ENCODE measurements at places on chromosomes 16 and 17.

DNA sequence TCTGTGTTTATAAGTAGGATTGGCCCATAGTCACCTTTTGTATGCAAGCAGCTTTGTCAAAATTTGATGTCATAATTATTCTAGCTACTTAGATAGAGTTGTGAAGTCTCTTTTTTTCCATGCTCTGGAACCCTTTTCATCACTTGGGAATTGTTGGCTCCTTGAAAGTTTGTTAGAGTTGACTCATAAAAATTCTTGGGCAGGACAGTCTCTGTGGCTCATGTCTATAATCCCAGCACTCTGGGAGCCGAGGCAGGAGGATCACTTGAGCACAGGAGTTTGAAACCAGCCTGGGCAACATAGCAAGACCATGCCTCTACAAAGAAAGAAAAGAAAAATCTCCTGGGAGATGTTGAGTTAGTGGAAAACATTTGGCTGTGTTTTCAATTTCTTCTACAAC lies 45.7 kb upstream of the MRC2 start:
- DNase-seq: no peak

DNA sequence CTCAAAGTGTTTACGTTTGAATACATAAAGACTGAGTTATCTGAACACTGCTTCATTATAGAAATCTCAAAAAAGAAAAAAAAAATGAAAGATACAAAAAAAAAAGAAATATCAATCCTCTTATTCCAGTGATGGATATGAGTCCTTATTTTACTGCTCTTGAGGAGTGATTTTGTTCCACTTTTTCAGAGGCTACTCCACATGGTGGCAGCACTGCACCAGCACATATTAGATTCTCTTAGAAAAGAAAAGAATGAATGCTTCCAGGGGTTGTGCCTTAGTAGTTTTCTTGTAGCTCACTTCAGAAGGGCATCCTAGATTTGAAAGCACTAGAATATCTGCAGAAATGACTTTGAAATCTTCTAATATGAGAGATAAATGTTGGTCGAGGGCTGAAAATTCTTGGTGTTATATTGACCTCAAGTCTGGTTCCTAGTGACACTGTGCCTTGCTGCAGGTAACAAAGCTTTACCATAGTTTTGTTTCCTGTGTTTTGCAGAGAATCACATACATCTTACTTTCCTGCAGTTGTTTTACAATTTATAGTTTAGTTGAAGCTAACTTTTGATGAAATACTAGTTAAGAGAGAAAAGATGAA lies 25.9 kb downstream of the AP2B1 start:
- no peak for DNase-seq

DNA sequence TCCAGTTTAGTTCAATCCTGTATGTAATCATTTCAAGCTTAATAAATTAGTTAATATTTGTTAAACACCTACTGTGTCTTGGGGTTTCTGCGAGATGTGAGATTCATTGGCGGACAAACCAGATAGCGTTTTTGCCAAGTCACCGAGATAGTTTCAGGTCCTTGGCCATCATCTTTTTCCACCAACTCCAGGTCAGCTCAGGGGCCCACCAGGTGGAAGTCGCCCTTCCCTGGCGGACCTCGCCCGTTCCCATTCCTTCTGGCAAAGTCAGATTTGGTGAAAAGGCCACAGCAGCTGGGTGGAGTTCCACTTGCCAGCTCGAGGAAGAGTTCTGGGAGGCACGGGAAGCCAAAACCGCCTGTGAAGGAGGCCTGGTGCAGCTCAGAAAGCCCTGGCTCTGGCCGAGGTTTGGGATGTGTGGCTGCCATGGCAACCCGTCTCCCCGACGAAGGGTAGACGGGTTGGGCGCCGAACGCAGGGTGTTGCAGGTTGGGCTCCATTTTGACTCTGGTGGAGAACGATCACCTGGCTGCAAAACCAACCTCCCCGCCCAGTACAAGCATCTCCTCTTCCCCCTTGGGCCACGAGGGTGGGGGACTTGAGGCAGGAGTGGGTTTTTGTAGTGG lies 39.5 kb downstream of the CMIP start:
- no peak for DNase-seq

- DNase-seq: no peak
These were observed 17.8 kb upstream of the OSGIN1 start for GRCh38 chr16:83935005-83935857.

DNA sequence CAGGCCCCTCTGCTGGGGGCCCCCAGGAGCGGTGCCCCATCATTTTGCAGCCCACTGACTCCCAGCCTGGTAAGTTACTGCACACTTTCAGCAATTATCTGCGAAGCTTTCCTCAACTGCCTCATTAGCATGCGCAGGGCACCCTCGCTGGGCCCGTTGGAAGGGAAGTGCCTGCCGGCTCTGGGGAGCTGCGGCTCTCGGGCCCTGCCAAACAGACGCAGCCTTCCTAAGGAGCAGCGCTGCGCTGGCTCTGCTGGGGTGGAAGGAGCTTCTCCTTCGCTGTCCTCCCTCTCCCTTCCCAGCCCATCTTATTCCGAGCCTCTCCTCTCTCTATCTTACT lies 71.0 kb downstream of the RBBP6 start:
- DNase-seq: no peak

DNA sequence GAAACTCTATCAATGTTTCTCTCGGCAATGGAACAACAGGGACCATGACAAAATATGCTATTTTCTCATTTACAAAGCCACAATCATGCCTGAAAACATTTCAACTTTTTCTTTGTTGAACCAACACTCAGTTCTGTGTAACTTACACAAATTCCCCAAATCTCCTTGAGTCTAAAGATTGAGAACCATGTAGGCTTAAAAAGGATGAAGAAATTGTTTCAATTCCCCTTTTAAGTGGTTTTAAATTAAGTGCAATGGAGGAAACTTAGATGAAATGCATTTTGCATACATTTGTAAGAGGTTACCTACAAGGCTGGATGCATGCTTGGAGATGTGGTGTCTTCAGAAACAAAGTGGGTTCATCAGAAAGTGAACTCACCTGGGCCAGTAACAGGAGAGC lies 566.4 kb upstream of the CDH11 start:
- DNase-seq: no peak

GRCh38 chr17:75684249-75684648 lies 17.1 kb downstream of the SAP30BP start:
- no peak for DNase-seq

DNA sequence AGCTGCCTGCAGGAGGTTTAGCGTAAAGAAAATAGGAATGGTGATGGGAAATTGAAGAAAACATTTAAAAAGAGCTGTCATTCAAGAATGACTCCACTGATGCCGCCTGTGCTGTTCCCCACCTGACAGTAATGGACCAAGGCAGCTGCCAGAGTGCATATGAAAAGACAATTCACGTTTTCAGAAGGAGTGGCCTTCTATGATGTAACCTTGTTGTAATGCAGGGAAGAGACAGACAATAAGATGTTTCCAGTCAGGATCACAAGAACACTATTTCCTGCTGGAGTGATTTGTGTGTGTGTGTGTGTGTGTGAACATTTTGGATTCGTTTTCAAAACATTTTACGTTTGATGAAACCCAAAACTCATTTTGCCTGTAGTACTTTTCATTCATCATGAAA lies 203.7 kb downstream of the LGALS9B start:
- no peak for DNase-seq

GRCh38 chr17:72510351-72511016 lies 389.7 kb downstream of the SOX9 start:
- no peak for DNase-seq

DNA sequence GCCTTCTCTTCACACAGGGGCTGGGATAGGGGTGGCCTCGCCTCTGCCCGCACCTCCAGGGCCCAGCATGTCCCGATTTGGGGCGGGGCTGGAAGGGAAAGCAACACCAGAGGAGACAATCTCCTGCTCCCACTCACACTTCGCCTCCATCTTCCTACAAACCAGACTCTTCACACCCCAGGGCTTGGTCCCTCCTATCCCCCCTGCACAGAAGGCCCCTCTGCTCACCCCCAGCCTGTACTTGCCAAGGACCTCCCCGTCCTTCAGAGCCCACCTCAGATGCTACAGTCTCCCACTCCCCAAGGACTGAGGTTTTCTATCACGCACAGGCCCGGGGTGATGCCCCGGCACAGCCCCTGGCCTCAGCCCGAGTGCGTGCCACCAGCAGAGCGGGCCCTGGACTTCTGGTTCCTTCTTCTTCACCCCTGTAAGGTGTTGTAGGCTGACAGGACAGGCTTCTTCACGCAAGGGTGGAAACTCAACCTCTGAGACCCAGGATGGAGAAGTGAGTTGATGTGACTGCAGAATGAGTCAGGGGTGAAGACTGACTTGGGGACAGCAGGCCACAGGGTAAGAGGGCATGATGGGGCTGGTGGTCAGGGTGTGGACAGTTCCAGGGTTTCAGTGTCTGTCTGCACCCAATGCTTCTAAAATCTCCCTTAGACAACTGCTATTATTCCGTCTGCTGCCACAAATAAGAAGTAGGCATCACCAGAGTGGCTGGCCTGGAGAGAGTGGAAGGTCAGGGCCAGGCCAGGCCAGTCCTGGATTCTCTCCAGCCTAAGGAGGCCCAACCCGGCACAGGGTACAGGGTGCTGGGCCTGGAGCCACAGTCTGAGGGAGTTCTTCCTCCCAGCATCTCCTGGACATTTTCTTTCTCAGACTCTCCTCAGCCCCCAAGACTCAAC lies 2.5 kb downstream of the ITGAE start:
- no peak for DNase-seq

DNA sequence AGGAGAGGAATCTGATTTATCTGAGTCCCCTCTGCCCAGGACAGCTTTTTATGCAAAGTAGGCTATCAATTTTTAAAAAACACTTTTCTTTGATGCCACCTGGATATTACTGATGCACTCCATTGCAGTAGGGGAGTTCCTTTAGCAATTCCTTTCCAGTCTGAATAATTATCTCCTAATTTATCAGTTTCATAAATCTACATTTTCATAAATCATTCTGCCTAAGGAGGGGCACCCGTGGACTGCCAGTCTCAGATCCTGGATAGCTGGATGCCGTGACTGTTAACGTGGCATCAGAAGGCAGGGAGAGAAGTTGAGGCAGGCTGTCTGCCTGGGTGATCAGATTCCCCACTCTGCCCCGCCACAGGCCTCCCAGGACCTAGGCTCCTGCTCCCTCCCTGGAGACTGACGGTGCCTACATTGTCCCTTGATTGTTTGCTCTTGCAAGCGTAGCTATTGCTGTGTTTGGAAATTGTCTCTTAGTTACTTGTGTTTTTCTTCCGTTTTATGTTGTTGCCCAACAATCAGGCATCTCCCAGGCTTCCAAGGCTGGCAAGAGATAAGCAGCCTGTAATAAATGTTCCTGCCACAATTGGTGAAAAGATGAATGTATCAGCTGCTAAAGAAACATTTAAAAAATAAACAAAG lies 75.2 kb downstream of the KATNIP start:
- no peak for DNase-seq

DNA sequence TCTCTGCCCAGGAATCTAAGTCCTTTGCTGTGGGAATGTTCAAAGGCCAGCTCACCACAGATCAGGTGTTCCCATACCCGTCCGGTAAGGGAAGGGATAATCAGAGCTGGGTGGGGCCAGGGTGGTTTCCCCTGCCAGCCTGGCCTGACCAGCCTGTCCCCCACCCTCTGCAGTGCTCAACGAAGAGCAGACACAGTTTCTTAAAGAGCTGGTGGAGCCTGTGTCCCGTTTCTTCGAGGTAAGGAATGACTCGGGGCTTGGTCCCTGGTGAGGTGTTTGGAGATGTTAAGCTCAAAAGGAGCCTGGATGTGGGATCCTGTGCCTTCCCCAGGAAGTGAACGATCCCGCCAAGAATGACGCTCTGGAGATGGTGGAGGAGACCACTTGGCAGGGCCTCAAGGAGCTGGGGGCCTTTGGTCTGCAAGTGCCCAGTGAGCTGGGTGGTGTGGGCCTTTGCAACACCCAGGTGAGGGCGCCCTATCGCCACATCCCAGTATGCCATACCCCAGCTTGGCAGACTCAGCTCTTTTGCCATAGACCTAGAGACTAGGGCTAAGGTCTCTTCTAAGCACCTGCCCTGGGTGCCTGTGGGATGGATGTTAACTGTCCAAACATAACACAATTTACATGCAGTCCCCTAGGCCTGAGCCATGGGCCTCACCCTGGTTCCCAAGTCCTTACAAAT lies 997 bp downstream of the ACADVL start:
- DNase-seq: peak; percentile 26

DNA sequence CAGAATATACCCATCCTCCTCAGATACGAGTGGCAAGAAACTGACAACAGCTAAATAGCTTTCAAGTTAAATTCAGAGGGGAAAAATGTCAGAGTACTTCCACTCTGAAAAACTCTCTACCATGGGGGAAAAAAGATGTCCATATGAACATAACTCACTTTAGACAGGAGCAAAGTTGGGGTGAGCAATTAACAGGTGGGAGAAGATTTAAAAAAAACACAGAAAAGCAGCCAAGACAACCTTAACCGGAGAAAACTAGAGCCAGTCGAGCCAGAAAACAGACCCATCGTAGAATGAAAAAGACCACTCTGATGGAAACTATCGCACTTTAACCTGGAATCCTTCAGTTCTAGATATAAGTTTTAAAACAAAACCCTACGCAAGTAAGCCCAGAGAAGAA lies 833 bp downstream of the TERF2 start:
- no peak for DNase-seq

DNA sequence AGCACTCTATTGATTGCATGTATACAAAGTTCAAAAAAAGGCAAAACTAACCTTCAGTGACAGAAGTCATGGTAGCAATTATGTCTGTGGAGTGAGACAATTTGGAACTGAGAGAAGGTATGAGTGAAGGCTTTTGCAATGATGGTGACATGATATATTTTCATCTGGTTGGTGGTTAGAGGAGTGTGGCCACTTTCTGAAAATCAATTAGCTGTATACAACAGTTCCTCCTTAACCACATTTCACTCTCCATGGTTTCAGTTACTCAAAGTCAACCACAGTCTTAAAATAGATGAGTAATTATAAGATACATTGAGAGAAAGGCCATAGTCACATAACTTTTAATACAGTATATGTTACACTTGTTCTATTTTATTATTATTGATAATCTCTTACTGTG lies 26.2 kb downstream of the ADAMTS18 start:
- no peak for DNase-seq

- DNase-seq: no peak
These were observed 366.6 kb downstream of the HS3ST4 start for GRCh38 chr16:26058326-26058725.

DNA sequence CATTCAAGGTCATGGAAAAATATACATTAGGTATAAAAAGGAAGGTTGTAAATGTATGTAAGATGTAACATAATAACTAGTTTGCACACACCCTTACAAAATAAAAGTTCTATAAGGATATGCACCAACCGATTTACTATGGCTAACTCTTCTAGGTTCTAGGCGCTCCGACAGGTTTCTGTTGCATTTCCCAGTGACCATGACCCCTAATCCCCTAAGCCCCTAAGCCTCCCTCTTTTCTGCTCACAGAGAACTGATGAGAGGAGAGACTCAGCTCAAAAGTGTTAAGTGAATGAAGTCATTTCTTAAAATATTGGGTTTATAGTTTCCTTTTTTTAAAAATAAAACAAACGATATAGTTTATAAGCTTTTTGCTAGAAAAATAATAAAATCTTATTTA lies 30.0 kb upstream of the HEATR6 start:
- no peak for DNase-seq

GRCh38 chr16:14028202-14028601 lies 42.9 kb upstream of the MRTFB start:
- no peak for DNase-seq

- DNase-seq: no peak
These were observed 72.2 kb upstream of the GNAO1 start for GRCh38 chr16:56119133-56119532.

GRCh38 chr17:56602292-56603130 lies 9.0 kb downstream of the NOG start:
- DNase-seq: no peak

- DNase-seq: no peak
These were observed 67.2 kb downstream of the PARN start for GRCh38 chr16:14562691-14563491.
